ENCODE measurements at places on chromosomes 5 and 9.

GRCh38 chr9:23571414-23572104 is 254.5 kb downstream of the ELAVL2 start:
- DNase-seq: no peak

DNA sequence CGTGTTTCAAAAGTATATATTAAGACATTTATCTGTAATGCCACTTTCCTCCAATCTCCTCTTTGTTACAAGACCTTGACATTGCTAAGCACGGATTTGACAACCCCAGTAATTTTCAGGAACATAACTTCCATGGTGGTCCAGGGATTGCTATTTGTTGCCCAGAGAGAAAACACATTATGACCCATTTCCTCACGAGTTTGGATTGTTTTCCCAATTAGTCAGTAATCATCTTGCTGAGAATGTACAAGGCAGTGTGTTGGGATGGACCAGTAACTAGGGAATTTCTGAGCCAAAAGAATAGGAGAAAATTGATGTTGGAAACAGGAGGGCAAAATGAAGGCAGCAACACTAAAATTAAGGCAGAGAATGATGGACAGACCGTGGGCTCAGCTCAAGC is 574.1 kb downstream of the EBF1 start:
- DNase-seq: no peak

GRCh38 chr9:70569070-70569772 is 154.8 kb upstream of the KLF9 start:
- no peak for DNase-seq

GRCh38 chr5:76690704-76691466 is 25.0 kb upstream of the F2R start:
- DNase-seq: no peak

GRCh38 chr5:157799578-157799977 is 56.1 kb downstream of the LSM11 start:
- no peak for DNase-seq

DNA sequence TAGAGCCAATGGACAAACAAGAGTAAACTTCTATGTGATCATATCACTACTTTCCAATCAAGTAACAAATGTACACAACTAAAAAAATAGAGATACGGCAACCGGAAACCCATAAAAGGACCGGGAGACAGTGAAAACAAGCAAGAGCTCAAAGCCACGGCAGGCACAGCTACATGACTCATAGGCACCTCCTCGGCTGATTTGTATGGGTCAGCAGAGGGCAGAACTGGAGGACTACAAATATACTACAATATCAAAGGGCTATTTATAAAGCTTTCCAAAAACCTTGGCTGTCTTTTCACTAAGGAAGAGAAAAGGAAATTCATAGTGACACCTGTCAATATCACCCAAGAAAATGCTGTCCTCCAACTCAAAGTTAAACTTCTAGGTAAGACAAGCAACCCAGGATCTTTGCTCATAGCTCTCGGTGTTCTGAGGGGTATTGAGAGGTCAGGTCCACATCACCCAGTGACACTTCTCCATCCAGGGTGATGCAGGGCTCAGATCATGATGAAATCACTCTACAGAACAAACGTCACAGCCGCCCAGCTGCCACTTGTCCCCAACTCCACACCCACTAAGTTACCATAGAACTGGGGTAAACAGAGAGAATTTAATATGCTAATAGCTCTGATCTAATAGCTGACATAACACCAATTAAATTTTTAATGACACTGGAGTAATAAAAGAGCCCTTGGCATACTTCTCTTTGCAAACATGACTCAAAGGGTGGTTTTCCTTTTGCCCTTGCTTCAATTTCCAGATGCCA is 41.3 kb downstream of the PFDN1 start:
- DNase-seq: peak; percentile 64
